ENCODE measurements at places on chromosomes 5 and 9. TPM values are rescaled to one million over a fixed set of nuclear protein-coding genes. Genes with fewer than 3 reads are reported as not detected.

DNA sequence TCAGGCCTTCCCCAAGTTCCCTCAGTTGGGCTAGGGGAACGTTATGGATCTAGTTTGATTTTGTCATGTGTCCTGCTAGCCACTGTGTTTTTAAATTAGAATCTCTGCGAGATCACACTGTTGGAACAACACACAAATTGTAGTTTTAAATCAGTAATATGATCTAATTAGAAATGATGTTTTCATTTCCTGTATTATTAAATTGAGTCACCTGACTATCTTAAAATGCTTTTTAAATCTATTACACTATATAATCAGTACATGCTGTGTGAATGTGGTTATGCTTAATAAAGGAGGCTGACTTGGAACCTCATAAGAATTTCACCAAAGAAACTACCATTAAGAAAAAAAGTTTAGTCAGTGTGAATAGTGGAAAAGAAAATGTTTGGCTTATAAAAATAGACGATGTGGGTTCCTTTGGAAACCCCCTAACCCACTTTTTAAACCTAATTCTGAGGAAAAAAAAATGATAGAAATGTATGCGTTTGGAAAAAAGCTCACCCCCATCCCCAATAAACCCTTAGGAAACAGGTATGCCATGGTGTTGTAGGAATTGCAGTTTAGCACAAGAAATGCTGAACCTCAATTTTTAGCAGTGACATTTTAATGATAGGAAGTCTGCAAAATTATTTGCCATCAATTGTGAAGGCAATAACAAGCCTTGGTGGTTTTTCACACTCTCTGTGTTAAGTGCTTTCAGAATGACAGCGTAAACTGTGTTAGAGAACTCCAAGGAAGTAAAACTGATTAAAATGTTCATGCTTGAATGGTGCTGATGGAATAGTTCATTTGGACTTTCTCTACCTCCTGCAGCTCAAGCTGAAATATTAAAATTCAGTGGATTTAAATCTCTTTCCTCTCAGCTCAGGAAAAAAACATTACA is 59.0 kb downstream of the TLE4 start:
- no peak overlapping the region for H3K4me3 ChIP-seq
- peaks cover 60% of the 10 kb centered on the region for H3K4me1 ChIP-seq
- no peak for DNase-seq

DNA sequence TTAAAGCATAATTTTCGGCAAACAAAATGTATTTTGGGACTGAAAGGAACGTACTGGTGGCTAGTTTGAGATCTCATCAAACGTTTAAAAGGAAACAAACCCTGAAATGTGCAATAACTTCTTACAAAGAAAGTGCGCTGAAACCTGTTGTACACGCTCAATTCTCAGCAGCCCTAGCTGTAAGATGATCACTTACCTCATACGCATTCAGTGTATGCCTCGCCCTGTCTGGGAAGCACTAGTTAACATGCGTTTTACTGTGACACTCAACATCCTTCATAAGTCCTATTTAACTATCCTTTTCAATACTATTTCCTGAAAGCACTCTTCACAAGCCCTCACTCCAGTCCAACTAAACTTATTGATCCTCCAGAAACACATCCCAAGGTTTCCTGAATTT is 485.0 kb upstream of the EDIL3 start:
- H3K27ac ChIP-seq: no peak overlapping the region
- no peak for DNase-seq
- H3K36me3 ChIP-seq: no peaks in the 10 kb centered on the region
- peaks cover 27% of the 10 kb centered on the region for H3K4me1 ChIP-seq
- H3K27me3 ChIP-seq: no peaks in the 10 kb centered on the region

DNA sequence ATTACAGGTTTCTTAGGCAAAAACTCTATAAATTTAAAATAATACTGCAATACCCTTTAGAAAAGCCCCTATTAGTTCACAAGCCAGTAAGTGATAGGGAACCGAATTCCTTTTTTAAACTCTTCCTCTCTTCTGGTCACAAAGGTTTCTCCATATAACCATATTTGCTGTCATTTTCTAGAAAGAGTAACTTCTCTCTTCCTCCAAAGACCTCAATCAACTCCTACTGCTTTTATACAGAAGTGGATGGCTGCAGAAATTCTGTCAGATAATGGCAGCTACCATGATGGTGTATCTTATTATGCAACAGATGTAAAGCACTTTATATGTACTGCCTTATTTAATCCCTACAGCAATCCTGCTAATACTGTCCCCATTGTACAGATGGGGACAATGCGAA is 6.2 kb downstream of the TUT7 start:
- no peak overlapping the region for H3K27ac ChIP-seq
- H3K4me1 ChIP-seq: peaks cover 9% of the 10 kb centered on the region
- H3K27me3 ChIP-seq: no peaks in the 10 kb centered on the region
- no peak for DNase-seq

DNA sequence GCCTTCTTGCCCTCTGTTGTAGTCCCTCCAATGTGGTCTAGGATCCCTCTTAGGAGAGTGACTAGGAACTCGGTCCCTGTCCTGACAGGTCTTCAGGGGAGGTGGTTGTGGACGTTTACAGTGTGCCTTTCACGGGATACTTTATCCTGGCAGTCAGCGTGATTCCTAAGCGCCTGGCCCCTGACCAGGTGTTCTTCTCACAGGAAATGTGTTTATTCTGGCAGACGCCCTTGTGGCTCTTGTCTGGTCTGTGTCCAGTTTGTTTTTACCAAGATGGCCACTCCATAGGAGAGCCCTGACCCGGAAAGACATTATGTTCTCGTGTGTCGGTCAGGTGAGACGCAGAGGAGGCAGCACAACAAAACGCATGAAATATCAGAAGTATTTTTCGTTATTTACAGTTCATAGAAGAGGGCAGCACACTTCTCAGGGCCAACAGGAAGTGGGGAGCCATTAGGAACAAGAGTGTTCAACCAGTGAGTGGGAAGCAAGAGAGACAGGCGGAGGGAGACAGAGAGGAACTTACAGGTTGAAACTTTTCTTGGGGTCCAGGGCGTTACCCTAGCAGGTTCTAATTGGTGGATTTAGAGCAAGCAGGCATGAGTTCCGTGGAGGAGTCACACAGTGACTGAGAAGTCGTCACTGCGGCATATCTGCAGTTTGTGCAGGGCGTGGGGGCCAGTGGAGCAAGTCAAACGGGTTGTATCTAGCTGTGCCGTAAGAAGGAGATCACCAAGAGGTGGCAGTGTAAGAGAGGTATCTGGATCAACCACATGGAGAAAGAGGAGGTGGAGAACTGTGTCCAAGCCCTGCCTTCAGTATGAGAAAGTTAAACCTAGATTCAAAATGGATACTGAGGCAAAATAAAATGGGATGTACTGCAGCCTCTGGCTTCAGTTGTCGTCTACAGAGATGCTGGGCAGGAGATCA is 412.9 kb downstream of the ZSWIM6 start:
- no peak for DNase-seq
- no peaks in the 10 kb centered on the region for H3K27me3 ChIP-seq
- H3K36me3 ChIP-seq: no peaks in the 10 kb centered on the region
- H3K4me3 ChIP-seq: no peak overlapping the region
- H3K27ac ChIP-seq: no peak overlapping the region

The DAB2 gene
- 3.9 TPM for total RNA-seq

DNA sequence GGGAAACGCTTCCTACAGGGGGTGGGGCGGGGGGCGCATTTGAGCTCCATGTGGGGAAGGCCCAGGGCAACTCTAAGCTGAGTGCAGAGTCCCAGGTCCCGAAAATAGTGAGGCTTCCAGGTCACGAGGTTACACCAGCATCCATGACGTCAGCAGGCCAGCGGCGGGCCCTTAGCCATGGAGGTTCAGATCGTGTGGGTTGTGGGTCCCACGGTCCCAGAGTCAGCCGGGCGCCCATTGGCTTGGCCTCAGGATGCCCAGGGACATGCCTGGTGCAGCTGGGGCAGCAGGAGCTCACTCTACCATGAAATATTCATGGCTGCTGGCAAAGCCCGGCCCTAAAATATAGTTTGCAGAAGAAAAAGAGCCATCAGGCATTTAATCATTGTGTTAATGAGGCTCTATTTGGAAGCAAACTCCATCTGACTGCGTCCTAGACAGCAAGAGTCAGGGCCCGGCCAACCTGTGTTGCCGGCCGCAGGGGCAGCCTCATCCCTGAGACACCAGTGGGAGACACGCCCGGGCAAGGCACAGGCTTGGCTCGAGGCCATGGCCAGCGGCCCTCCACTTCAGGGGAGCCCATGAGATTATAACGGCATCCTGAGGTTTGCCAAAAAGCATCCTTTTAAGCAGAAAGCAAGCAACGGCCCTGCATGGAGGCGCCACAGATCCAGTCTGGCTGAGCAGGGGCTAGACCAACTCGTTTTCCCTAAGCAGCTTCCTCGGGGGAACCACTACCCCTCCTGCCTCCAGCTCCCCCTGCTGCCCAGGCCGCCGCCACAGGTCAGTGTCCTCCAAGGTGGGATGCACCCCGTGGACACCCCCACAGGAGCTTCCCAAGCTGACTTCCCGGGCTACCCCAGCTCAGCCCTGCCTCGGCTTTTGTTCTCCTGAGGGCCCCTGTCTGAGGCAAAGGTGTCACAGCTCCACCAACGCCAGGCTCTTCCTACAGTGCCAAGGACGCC is 108.9 kb upstream of the PPP1R26 start:
- H3K27ac ChIP-seq: no peak overlapping the region
- H3K36me3 ChIP-seq: no peaks in the 10 kb centered on the region
- peaks cover 38% of the 10 kb centered on the region for H3K4me1 ChIP-seq
- H3K27me3 ChIP-seq: no peaks in the 10 kb centered on the region
- peak; percentile 26 for DNase-seq

GRCh38 chr5:122007546-122007945 is 45.8 kb downstream of the SRFBP1 start:
- no peak for DNase-seq
- no peak overlapping the region for H3K4me3 ChIP-seq
- H3K4me1 ChIP-seq: peaks cover 11% of the 10 kb centered on the region
- H3K27me3 ChIP-seq: no peaks in the 10 kb centered on the region
- H3K27ac ChIP-seq: no peak overlapping the region

- H3K4me1 ChIP-seq: peaks cover 8% of the 10 kb centered on the region
- DNase-seq: no peak
These were observed 47.7 kb upstream of the RPL26L1 start for GRCh38 chr5:172911628-172911880.

GRCh38 chr5:151718646-151719045 is 31.9 kb upstream of the SPARC start:
- peaks cover 3% of the 10 kb centered on the region for H3K27me3 ChIP-seq
- DNase-seq: no peak
- no peak overlapping the region for H3K27ac ChIP-seq
- H3K4me1 ChIP-seq: peaks cover 15% of the 10 kb centered on the region

GRCh38 chr9:83956436-83957247 is 23.4 kb downstream of the HNRNPK start:
- peak overlapping the region; percentile 79 for H3K4me3 ChIP-seq
- peaks cover 14% of the 10 kb centered on the region for H3K4me1 ChIP-seq
- DNase-seq: peak; percentile 66
- H3K27ac ChIP-seq: peak overlapping the region; percentile 83
- peaks cover 25% of the 10 kb centered on the region for H3K27me3 ChIP-seq

The TOMM5 gene
- total RNA-seq: 112 TPM
